ENCODE measurements at places on chromosomes 2 and 18.

GRCh38 chr2:196080526-196080925 is 11.9 kb upstream of the DNAH7 start:
- no peak for DNase-seq

DNA sequence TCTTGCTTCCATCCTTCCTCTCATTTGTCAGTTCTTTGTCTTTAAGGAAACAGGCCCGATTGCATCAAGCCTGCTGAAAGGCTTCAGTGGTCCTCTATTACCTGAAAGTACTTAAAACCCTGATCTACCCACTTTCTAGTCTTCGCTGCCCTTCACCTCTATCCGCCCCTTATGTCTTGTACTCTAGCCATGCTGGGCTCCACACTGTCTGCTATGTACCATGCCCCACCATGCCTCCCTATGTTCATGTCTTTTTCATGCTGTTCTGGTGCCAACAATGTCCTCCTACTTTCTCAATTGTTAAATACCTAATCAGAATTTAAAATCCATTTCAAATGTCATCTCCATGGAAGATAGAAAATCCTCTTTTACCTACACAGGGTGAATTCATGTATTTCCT is 28.2 kb downstream of the CRYGD start:
- no peak for DNase-seq

- DNase-seq: no peak
Observed at GRCh38 chr2:216633616-216634369, 573 bp downstream of the IGFBP2 start.

- DNase-seq: no peak
Observed at GRCh38 chr2:48483916-48484315, 46.0 kb upstream of the STON1 start.

Measured in stimulated activated CD4-positive, alpha-beta T cell treated with anti-CD3 and anti-CD28 coated beads, Interleukin-15, amount 100 ng/mL, for 48 hours (primary cell).